ENCODE measurements at places on chromosomes 6 and 20.

- no peak for DNase-seq
Measured at GRCh38 chr20:57774111-57774880, 64.5 kb upstream of the PMEPA1 start.

DNA sequence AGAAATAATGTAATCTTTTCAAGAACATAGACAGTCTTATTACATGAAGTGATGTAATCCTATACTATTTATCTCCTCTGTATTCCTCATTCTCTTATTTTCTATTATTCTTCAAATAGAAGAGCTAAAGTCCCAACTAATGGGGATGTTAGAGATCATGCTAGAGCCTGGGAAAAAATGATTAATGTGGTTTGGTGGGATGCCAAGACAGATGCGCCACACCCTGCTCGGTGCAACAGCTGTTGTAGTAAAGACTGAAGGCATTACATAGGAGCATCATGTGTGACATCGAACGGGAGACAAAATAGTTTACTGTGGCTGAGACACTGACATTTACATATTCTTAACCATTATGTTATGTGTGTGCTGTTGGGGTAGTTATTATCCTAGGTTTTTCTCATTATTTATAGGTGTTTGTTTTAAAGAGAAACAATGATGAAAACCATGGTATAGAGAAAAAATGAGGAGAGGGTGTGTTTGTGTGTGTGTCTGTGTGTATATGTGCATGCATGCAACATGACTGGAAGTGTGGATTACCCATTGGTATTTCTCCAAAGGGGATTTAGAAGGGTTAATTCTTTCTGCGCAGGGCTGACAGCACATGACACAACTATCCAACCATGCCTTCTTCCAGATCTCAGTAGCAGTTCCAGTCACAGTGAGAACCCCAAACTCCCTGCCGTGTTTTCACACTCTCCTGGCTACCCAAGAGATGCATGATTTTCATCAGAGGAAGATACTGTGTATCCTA, 155.3 kb downstream of the EYA4 start:
- no peak for DNase-seq

- no peak for DNase-seq
Measured at GRCh38 chr20:17768271-17768670, 68.5 kb downstream of the BANF2 start.

- DNase-seq: no peak
Measured at GRCh38 chr6:47483516-47483852, 5.9 kb downstream of the CD2AP start.

Data from activated CD4-positive, alpha-beta T cell treated with anti-CD3 and anti-CD28 coated beads for 4 hours (primary cell).